Naive B cell (primary cell): ENCODE measurements at places on chromosomes 16 and 17.
A peak's percentile ranks its signal among the peaks of the same experiment; 100 is the strongest.

DNA sequence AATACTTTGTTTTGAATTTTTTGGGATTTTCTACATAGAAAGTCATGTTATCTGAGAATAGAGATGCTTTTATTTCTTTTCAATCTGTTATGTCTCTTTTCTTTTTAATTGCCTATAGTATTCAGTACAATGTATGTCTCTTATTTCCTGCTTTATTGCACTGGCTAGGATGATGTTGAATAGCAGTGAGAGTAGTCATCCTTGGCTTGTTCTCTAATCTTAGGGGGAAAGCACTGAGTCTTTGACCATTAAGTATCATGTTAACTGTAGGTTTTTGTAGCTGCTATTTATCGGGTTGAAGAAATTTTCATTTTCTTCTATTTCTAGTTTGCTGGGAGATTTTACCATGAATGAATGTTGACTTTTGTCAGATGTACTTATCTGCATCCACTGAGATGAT is 10.0 kb upstream of the ABCA3 start:
- H3K36me3 ChIP-seq, result no peaks in the 10 kb centered on the region
- no peak overlapping the region for H3K4me3 ChIP-seq
- peaks cover 21% of the 10 kb centered on the region for H3K27me3 ChIP-seq

DNA sequence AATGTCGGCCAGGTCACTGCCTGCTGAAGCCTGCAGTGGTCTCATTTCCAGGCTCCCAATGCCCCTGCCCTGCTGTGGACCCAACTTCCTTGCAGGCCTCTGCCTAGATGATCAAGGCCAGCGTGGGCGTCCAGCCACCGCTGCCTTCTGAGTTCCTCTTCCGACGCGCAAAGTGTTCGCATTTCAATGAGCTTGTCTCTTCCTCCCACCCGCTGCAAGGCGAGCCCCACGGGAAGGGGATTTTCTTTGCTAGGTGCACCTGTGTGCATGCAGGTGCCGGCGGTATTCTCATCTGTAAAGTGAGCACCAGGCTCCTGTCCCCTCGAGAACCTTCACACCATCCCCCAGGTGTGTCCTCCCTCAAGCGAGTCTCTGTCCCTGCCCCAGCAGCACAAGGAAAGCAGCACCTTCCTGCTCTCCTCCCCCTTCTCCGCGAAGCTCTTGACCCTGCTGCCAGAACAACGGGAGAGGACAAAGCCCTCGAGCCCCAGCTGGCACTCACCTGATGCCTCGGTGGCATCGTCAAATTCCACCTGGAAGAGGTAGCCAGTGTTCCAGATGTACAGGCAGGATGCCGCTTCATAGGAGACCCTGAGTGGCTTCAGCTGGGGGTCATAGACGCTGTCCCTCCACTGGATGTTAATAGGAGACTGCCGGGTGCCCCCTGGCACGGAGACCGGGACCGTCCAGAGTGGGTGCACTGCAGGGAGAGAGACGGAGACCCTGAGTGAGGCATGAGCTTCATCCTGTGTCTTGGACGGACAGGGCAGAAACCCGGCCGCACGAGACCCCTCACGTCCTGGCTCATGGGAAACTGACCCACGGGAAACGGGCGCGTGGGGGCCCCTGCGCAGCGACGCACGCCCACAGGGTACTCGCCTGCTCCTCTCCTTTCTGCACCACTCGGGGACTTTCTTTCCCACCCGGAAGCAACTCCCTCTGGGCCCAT is 9.8 kb downstream of the CA5A start:
- no peaks in the 10 kb centered on the region for H3K27me3 ChIP-seq
- no peaks in the 10 kb centered on the region for H3K36me3 ChIP-seq
- peak overlapping the region; percentile 97 for H3K27ac ChIP-seq
- peaks cover 26% of the 10 kb centered on the region for H3K4me1 ChIP-seq
- DNase-seq, result peak; percentile 82

DNA sequence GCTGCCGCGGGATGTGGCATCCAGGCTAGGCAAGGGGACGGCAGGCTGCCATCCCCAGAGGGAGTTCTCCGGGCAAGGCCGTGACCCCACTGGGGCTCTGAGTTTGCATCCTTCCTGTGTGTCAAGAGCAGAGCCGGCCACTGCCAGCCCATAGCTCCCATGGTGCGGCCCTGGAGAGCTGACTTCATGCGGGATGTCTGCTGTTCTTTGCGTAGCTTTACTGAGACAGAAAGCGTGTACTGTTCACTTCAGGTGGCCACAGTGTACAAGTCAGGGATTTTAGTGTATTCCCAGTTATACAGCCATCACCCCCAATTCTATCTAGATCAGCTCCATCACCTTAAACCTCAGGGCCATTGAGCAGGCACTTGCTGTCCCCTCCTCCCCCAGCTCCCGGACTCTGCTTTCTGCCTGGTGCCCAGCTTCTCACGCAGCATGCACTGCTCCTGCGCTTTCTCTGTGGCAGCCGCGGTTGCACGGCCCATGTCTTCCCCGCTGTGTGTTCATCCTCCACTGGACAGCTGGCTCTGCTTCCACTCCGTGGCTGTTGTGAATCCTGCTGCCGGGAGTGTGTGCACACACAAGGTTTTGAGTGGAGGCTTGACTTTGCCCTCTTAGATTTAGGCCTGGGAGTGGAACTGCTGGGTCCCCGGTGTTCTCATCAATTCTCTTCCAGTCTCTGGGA is 71.2 kb downstream of the KLHDC4 start:
- H3K27ac ChIP-seq, result peak overlapping the region; percentile 81
- H3K4me3 ChIP-seq, result no peak overlapping the region

- peak overlapping the region; percentile 96 for H3K4me3 ChIP-seq
- peak; percentile 73 for DNase-seq
- peaks cover 32% of the 10 kb centered on the region for H3K4me1 ChIP-seq
- H3K27me3 ChIP-seq, result no peaks in the 10 kb centered on the region
- H3K27ac ChIP-seq, result peak overlapping the region; percentile 59
- H3K36me3 ChIP-seq, result no peaks in the 10 kb centered on the region
These were observed 414 bp downstream of the DUSP14 start for GRCh38 chr17:37490022-37490587.

DNA sequence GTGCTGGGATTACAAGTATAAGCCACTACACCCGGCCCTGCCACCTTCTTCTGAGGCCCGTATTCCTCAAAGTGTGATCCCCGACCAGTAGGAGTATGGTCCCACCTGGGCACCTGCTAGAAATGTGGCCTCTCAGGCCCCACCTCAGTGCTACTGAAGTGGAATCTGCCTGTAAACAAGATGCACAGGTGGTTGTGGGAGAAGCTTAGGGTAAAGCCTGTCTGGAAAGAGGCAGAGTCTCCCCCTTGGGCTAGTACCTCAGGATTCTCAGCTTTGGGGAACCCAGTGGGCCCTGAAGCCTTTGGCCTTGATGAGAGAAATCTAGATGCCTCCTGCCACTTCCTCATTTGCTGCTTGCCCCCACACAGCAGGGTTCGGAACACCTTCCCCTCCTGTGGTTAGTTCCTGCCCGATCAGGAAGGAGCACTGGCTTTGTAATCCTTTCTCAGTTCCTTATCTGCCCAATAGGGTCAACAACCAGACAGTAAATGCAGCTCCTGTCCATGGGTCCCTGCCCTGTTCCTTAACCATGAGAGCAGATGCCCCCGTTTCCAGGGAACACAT is 25.2 kb downstream of the TK2 start:
- H3K27ac ChIP-seq, result peak overlapping the region; percentile 98
- H3K27me3 ChIP-seq, result no peaks in the 10 kb centered on the region
- DNase-seq, result peak; percentile 92
- H3K36me3 ChIP-seq, result peaks cover 9% of the 10 kb centered on the region
- H3K4me1 ChIP-seq, result peaks cover 84% of the 10 kb centered on the region
- H3K4me3 ChIP-seq, result peak overlapping the region; percentile 88

- H3K27me3 ChIP-seq, result peaks cover 14% of the 10 kb centered on the region
- no peak for DNase-seq
- H3K27ac ChIP-seq, result peak within 1 kb of the TSS; percentile 95
- H3K4me3 ChIP-seq, result peak within 1 kb of the TSS; percentile 86
These were observed at the start of gene CNTNAP1 for GRCh38 chr17:42681976-42682721. CNTNAP1 (plus strand) TSS chr17:42682531; CDS start chr17:42682830, 299 bp downstream.

DNA sequence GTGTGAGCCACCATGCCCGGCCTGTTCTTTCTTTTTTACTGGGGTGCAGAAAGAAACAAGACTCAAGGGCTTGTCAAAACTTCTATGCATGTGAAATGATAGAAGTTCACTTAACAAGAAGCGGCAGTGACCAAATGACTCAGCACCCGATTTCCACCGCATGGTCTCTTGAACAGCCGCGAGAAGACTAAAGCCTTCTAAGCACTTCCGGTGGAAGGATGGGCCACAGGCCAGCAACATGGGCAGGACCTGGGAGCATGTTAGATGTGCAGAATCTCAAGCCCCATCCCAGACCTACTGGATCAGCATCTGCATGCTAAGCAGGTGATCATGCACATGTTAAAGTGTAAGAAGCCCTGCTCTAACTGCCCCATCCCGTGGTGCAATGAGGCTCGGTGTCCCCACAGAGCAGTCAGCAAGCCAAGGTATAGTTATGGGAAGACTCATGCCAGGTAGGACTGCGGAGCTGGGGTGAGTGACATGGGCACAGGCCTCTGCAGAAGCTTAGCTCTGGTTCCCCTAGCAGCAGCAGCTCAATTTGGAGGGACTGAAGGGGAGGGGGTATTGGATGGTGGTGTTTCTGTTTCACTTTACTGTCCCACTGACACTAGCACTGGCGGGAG is 88.5 kb upstream of the HNF1B start:
- H3K4me3 ChIP-seq, result no peak overlapping the region
- H3K27ac ChIP-seq, result no peak overlapping the region
- H3K4me1 ChIP-seq, result peaks cover 11% of the 10 kb centered on the region
- no peaks in the 10 kb centered on the region for H3K27me3 ChIP-seq

GRCh38 chr17:2602597-2603017 is 9.2 kb downstream of the PAFAH1B1 start:
- no peak overlapping the region for H3K4me3 ChIP-seq
- no peak overlapping the region for H3K27ac ChIP-seq
- H3K36me3 ChIP-seq, result no peaks in the 10 kb centered on the region
- H3K27me3 ChIP-seq, result no peaks in the 10 kb centered on the region
- peaks cover 75% of the 10 kb centered on the region for H3K4me1 ChIP-seq
- no peak for DNase-seq

DNA sequence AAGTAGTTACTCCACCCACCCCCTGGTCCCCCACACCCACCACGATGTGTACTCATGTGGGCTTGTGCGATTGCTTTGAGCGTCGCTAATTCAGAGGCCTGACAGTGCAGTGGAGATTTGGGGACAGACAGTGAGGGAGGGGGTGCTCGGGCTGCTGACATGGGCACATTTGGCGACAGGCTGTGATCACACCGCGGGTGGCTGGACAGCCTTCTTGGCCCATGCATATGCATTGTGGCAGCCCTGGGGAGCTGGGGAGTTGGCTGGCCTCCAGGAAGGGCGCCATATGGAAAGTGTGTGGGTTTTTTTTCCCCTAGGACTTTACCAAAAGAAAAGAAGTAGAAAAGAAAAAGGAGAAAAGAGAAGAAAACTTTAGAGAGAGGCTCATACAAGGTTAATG is 275.5 kb upstream of the N4BP1 start:
- H3K27me3 ChIP-seq, result no peaks in the 10 kb centered on the region
- H3K4me3 ChIP-seq, result no peak overlapping the region
- no peak overlapping the region for H3K27ac ChIP-seq
- H3K36me3 ChIP-seq, result no peaks in the 10 kb centered on the region
- DNase-seq, result no peak
- H3K4me1 ChIP-seq, result no peaks in the 10 kb centered on the region

DNA sequence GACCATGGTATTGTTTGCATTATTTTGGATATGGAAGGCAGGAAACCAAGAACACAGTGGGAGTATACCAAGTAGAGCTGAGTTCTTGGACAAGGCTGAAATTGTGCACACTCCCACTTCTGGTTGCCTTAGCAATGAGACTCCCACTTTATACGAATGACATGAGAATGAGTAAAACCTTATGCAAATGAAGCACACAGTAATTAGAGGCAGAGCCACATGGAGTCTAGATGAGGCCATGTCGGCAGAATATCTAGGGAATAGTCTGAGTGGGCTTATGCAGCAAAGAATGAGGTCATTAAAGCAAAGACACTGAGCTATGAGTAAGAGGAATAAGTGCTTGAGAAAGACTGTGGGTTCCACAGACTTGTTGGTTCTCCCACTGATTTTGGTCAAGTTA is 178.7 kb downstream of the GRIN2A start:
- no peaks in the 10 kb centered on the region for H3K36me3 ChIP-seq
- no peak overlapping the region for H3K4me3 ChIP-seq
- H3K27me3 ChIP-seq, result peaks cover 16% of the 10 kb centered on the region
- no peak for DNase-seq
- H3K4me1 ChIP-seq, result no peaks in the 10 kb centered on the region

- H3K27me3 ChIP-seq, result no peaks in the 10 kb centered on the region
- no peak overlapping the region for H3K4me3 ChIP-seq
- no peak for DNase-seq
- H3K4me1 ChIP-seq, result no peaks in the 10 kb centered on the region
- H3K36me3 ChIP-seq, result peaks cover 15% of the 10 kb centered on the region
These were observed 260.1 kb downstream of the IRX3 start for GRCh38 chr16:54026456-54026855.

- peaks cover 27% of the 10 kb centered on the region for H3K4me1 ChIP-seq
- H3K27me3 ChIP-seq, result no peaks in the 10 kb centered on the region
- no peaks in the 10 kb centered on the region for H3K36me3 ChIP-seq
- H3K4me3 ChIP-seq, result no peak overlapping the region
These were observed 1.0 kb downstream of the MYLK3 start for GRCh38 chr16:46746821-46747776.

DNA sequence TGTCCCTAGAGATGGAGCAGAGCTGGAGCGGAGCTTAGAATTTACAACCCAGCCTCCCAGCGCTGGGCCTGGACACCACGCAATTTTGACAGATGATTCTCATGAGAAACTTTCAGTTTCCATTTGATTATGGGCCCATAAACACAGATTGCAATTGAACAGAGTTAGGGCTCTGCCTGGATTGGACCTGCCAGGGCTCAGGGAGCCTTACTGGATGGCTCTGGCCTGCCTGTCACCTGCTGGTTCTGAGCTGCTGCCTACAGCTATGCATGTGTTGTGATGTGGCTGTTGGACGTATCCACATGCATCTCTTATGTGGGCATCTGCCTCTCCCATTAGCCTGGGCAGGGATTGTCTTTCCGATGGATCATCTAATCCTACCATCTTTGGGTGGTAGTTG is 73.4 kb upstream of the SDK2 start:
- peaks cover 30% of the 10 kb centered on the region for H3K27me3 ChIP-seq
- no peak overlapping the region for H3K27ac ChIP-seq
